HepG2 (cell line): ENCODE measurements at places on chromosomes 3 and 15.

GRCh38 chr3:196323691-196324090 lies 5.7 kb upstream of the DYNLT2B start:
- H3K27ac ChIP-seq = no peak overlapping the region
- DNase-seq = peak; percentile 37
- H3K4me3 ChIP-seq = no peak overlapping the region
- no peaks in the 10 kb centered on the region; the same call in 2 of the 3 replicates for H3K36me3 ChIP-seq
- H3K4me1 ChIP-seq = peaks cover 21% of the 10 kb centered on the region
- no peaks in the 10 kb centered on the region for H3K27me3 ChIP-seq

DNA sequence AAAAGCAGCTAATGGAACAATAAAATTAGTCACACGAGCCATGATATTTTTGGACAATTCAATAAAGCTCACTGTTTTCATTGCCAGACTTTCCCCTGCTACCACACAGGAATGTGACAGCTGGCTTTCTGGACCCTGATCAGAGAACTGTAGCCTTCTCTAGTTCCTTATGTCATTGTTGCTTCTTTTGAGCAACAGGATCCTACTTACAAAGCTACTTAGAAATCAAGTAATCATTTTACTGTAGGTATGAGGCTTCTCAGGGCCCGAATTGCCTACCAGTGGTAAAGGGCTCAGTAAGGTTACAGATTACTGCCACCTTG lies 94.3 kb upstream of the AADACL2 start:
- DNase-seq = no peak
- H3K27me3 ChIP-seq = no peaks in the 10 kb centered on the region
- no peak overlapping the region for H3K4me3 ChIP-seq
- H3K27ac ChIP-seq = no peak overlapping the region
- peaks cover 18% of the 10 kb centered on the region for H3K4me1 ChIP-seq
- H3K36me3 ChIP-seq = no peaks in the 10 kb centered on the region

DNA sequence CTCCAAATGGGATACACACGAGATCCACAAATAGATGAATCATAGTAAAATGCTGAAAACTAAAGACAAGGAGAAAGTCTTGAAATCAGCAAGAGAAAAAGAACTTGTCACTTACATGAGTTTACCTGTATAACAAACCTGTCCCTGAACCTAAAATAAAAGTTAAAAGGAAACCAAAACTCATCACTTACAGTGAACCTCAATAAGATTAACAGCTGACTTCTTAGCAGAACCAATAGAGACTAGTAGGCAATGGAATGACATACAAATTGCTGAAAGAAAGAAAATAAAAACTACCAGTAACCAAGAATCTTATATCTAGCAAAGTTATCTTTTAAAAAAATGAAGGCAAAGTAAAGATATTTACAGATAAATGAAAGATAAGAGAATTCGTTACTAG lies 27.4 kb downstream of the SEC22A start:
- H3K4me3 ChIP-seq = no peak overlapping the region
- no peak overlapping the region for H3K27ac ChIP-seq
- no peaks in the 10 kb centered on the region for H3K27me3 ChIP-seq
- H3K4me1 ChIP-seq = no peaks in the 10 kb centered on the region
- DNase-seq = no peak

GRCh38 chr15:43487271-43487895 lies 5.6 kb downstream of the TP53BP1 start:
- no peaks in the 10 kb centered on the region for H3K36me3 ChIP-seq
- no peak overlapping the region for H3K27ac ChIP-seq
- H3K4me1 ChIP-seq = peaks cover 10% of the 10 kb centered on the region
- no peak overlapping the region for H3K4me3 ChIP-seq
- no peaks in the 10 kb centered on the region for H3K27me3 ChIP-seq

DNA sequence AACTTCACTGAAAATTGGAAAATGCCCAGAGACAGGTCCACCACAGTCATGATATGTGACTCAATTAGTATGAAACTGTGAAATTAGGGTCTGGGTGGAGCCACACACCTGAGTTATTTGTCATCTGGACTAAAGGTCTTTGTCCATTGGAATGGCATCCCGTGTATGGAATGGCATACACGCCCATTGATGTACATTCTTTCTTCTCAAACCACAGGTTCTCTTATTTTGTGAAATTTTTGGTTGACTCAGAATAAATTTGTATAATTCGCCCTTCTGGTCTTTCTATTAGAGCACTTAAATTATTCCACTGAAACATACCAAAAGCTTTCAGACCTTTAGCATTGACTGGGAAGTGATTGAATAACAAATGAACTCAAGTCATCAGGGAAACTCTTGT lies 66.8 kb upstream of the UBE2E1 start:
- DNase-seq = no peak
- H3K4me3 ChIP-seq = no peak overlapping the region
- H3K4me1 ChIP-seq = no peaks in the 10 kb centered on the region
- H3K27me3 ChIP-seq = peaks cover 34% of the 10 kb centered on the region
- H3K27ac ChIP-seq = no peak overlapping the region

DNA sequence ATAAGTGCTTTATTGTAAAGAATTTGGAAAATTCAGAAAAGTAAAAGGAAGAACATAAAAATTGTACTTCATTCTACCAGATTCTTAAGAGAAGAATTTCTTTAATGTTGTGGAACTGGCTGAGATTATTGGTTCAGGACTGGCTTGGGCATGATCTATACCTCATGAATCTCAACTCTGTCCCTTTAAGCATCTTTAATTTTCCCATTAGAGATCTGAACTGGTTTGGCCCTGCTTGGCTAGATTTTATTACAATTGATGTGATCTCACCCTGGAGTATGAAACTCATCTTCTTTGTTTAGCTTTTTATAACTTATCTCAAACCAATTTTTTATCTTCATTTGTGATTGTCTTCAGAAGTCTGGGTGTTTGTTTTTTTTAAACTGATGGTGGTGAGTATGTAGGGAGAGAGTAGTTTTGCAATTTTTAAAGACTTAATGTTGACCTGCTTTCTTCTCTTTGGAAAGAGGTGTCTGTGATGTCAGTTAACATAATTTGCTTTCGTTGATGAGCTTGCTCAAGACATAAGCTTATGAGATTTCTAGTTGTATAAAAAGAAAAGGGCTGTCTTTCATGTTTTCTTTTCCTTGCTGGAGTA lies 61.9 kb downstream of the ZNF609 start:
- H3K4me1 ChIP-seq = peaks cover 35% of the 10 kb centered on the region
- DNase-seq = no peak
- H3K4me3 ChIP-seq = no peak overlapping the region
- H3K27ac ChIP-seq = no peak overlapping the region

DNA sequence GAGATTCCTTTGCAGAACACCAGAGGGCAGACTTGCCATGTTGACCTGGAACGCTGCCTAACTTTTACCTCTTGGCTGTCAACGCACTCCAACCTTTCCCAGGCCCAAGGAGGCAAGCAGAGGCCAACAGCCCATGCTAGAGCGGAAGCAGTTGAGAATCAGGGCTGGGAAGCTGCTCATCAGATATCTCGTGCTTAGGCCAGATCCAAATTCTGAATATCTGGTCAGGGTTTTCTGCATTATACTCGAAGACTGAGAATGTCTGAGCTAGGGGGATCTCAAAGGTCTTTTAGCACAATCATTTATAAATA lies 2.5 kb downstream of the XIRP1 start:
- H3K4me3 ChIP-seq = no peak overlapping the region
- peaks cover 28% of the 10 kb centered on the region; the same call in 2 of the 3 replicates for H3K27me3 ChIP-seq
- H3K4me1 ChIP-seq = no peaks in the 10 kb centered on the region
- no peaks in the 10 kb centered on the region for H3K36me3 ChIP-seq

DNA sequence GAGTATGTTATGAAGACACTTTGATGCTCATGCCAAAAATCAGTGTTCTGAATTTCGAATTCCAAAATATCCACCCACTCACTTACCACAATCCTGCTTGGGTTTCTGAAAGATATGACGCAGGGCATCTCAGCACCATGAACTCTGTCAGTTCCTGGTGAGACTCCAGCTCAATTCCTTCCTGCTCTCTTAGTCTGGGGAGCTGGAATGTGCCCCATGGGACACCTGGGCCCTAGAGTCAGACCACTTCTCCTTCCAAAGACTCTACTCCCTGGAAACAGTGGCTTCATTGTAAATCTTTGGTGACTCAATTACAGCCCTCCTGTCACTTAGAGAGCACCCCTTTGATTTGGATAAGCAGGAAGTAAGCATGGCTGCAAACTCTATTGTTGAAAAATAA lies 50.5 kb downstream of the CD86 start:
- H3K4me3 ChIP-seq = no peak overlapping the region
- peaks cover 2% of the 10 kb centered on the region; the same call in 1 of the 2 replicates for H3K27me3 ChIP-seq
- DNase-seq = no peak
- H3K27ac ChIP-seq = no peak overlapping the region

- peaks cover 14% of the 10 kb centered on the region for H3K4me1 ChIP-seq
- DNase-seq = no peak
- peaks cover 2% of the 10 kb centered on the region; the same call in 1 of the 3 replicates for H3K27me3 ChIP-seq
- no peaks in the 10 kb centered on the region for H3K36me3 ChIP-seq
- no peak overlapping the region for H3K27ac ChIP-seq
These were observed 366.7 kb downstream of the SHQ1 start for GRCh38 chr3:72481542-72481941.

DNA sequence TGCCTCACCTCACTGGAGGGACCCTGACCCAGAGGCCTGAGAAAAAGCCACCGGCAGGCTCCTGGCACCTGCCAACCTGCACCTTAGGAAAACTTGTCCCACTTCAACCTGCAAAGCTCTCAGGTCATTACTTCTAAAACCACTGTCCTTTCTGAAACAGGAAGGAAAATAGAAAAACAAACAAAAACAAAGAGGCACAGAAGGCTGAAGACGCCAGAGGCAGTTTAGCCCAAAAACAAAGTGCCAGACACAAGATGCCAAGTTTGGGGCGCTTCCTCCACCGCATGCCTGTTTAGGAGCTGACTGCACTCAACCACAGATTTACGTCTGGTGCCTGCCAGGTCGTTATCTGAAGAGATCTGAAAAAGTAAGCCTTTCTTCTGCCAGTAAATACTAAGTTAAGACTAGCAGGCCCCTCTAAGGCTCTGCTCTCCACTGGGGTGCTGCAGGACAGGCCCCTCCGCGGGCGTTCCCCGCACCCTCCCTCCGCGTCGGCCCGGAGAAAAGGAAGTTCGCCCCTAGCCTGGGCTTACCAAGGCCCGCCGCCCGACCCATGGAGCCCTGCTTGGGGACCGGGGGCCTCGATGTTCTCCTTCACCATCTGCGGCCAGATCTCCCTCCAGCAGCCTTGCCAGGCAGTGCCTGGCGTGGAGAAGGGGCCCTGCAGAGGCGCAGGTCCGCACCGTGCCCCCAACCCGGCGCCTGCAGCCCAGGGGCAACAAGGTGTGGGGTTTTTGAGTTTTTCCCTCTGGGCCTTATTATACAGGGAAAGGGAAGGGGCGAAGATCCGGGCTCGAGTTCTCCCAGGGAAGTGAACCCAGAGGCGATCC lies 1.3 kb downstream of the GOLGA8A start:
- H3K4me1 ChIP-seq = peaks cover 10% of the 10 kb centered on the region
- peak overlapping the region; percentile 66 for H3K4me3 ChIP-seq
- H3K27ac ChIP-seq = no peak overlapping the region
- 0 out of 3 replicates have a peak, but pooled peaks cover 3% of the 10 kb centered on the region for H3K36me3 ChIP-seq

GRCh38 chr3:6060251-6060650 lies 800.7 kb upstream of the GRM7 start:
- H3K36me3 ChIP-seq = no peaks in the 10 kb centered on the region
- no peak overlapping the region for H3K4me3 ChIP-seq
- no peak overlapping the region for H3K27ac ChIP-seq
- no peak for DNase-seq
- no peaks in the 10 kb centered on the region for H3K4me1 ChIP-seq
- H3K27me3 ChIP-seq = no peaks in the 10 kb centered on the region

DNA sequence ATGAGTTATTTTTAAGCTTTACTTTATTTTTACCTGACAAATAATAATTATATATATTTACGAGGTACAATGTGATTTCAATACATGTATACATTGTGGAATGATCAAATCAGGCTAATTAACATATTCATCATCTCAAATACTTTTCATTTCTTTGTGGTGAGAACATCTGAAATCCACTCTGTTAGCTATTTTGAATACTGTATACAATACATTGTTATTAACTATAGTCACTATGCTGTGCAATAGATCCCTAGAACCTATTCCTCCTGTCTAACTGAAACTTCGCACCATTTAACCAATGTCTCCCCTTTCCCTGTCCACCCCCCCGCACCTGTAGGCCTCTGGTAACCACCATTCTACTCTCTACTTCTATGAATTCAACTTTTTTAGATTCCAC lies 7.9 kb upstream of the SPPL2A start:
- H3K27ac ChIP-seq = no peak overlapping the region
- no peaks in the 10 kb centered on the region for H3K36me3 ChIP-seq
- H3K27me3 ChIP-seq = no peaks in the 10 kb centered on the region
- peaks cover 12% of the 10 kb centered on the region for H3K4me1 ChIP-seq
- no peak overlapping the region for H3K4me3 ChIP-seq
- DNase-seq = no peak

- no peak for DNase-seq
- no peaks in the 10 kb centered on the region for H3K4me1 ChIP-seq
- no peak overlapping the region for H3K27ac ChIP-seq
These were observed 262.9 kb downstream of the ZMAT3 start for GRCh38 chr3:178808748-178809147.

DNA sequence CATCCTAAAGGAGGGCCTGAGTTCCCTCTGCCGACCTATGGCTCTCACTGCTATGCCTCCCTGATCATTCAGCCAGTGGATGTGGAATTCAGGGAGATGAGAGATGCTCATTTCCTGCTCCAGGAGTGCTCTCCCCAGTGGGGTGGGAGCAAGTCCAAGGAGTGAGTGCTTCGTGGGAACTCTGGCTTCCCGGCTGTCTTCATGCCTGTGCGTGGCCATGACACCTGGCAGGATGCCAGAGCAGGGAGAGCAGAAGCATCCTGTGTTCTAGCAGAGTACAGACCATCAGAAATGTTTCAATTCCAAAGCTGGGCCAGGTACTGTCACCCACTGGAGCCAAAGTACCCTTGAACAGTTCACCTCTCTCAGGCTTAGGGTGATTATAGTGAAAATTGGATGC lies 45.1 kb downstream of the APH1B start:
- 0 out of 2 replicates have a peak, but pooled peaks cover 5% of the 10 kb centered on the region for H3K4me1 ChIP-seq
- H3K27me3 ChIP-seq = 0 out of 2 replicates have a peak, but pooled peaks cover 1% of the 10 kb centered on the region
- H3K4me3 ChIP-seq = no peak overlapping the region
- H3K36me3 ChIP-seq = no peaks in the 10 kb centered on the region
- no peak for DNase-seq

GRCh38 chr15:25169318-25169717 lies 214.5 kb downstream of the SNRPN start:
- H3K4me1 ChIP-seq = no peaks in the 10 kb centered on the region
- H3K27me3 ChIP-seq = no peaks in the 10 kb centered on the region; the same call in 1 of the 2 replicates
- H3K36me3 ChIP-seq = no peaks in the 10 kb centered on the region
- H3K4me3 ChIP-seq = no peak overlapping the region
- DNase-seq = no peak

- peaks cover 8% of the 10 kb centered on the region for H3K4me1 ChIP-seq
- DNase-seq = no peak
- H3K27me3 ChIP-seq = no peaks in the 10 kb centered on the region
- H3K4me3 ChIP-seq = no peak overlapping the region
These were observed 69.4 kb upstream of the GAP43 start for GRCh38 chr3:115553796-115554486.

DNA sequence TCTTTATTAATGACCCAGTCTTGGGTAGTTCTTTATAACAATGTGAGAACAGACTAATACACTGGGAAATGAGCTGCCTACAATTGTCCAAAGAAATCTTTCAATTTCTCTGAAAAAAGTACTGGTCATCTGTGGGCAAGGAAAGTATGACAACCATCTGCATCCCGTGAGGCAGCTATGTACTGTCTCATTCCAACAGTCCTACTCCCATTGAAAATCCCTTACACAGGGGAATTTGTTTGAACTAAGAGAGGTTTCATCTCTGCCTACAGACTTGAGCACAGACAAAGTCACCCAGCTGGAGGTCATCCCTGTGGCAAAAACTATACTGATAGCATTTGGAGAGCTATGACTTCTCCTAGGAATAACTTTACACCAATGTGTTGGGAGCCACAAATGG lies 27.1 kb downstream of the SHC4 start:
- H3K27ac ChIP-seq = no peak overlapping the region
- H3K4me1 ChIP-seq = no peaks in the 10 kb centered on the region
- no peak overlapping the region for H3K4me3 ChIP-seq
- H3K27me3 ChIP-seq = no peaks in the 10 kb centered on the region
